ENCODE measurements at places on chromosomes 7 and 10.

- no peak for DNase-seq
Measured at GRCh38 chr10:4048236-4048864, 263.3 kb upstream of the KLF6 start.

GRCh38 chr10:94001416-94001810 is 7.7 kb downstream of the PLCE1 start:
- DNase-seq = no peak

GRCh38 chr7:136514776-136515175 is 353.7 kb upstream of the CHRM2 start:
- no peak for DNase-seq

DNA sequence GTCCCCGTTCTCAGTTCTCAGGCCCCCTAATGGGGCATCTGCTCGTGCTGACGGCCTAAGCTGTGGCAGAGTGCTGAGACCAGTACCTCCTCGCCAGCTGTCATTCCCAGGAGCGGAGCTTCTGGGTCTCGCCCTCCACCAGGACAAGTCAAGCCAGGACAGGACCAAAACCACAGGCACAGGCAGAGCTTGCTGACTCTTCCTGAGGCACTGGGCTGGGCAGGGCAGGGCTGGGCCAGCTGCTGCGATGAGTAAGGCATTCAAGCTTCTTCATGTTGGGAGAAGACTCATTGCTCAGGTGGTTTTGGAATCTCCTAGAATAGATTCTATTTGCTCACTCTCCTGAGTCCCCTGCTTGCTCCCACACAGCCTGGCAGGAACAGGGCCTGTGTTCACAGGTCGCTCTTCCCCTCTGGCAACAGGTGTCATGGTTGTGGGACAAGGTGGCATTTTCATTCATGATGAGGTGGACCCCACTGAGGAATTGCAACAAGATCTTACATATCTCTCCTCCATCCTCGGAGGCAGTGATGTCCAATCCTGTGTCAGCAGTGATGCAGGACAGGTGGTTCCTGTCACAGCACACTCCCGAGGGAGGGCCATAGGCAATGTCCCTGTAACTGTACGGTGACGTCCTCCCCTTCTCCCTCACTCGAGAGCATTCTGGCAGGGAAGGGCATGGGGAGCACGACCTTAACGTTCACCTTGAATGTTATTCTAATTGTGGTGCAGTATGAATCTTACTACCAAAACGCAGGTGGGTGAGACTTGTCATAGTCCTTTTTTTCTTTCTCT is 17.0 kb upstream of the SH3PXD2A start:
- no peak for DNase-seq

- no peak for DNase-seq
Measured at GRCh38 chr10:11036424-11037011, 18.8 kb downstream of the CELF2 start.
